Right hindlimb (tissue), 1 donor: ENCODE measurements at places on chromosomes 7 and 10.

GRCh38 chr10:65618126-65618525 lies 1307.7 kb upstream of the LRRTM3 start:
- no peak for DNase-seq

GRCh38 chr10:95655571-95656290 lies 780 bp downstream of the ALDH18A1 start:
- no peak for DNase-seq

DNA sequence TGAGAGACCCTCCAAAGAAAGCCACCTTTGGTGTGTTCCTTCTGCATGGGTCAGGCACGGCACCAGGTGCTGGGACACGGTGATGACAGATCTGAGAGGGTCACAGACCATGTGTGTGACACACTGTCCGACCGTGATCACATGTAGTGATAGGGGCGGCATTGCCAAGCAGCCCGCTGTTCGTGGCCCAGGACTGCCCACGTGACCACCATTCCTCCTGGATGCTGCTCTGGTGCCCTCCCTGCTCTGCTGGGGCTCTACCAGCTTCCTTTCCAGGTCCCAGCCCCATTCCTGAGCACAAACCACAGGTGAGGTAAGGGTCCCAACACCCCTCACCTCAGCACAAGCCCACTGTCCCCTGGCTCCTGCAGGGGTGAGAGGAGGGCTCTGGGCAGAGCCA lies 10.1 kb upstream of the SLC18A3 start:
- DNase-seq = no peak

GRCh38 chr7:101154693-101155102 lies 422 bp downstream of the AP1S1 start:
- no peak for DNase-seq

DNA sequence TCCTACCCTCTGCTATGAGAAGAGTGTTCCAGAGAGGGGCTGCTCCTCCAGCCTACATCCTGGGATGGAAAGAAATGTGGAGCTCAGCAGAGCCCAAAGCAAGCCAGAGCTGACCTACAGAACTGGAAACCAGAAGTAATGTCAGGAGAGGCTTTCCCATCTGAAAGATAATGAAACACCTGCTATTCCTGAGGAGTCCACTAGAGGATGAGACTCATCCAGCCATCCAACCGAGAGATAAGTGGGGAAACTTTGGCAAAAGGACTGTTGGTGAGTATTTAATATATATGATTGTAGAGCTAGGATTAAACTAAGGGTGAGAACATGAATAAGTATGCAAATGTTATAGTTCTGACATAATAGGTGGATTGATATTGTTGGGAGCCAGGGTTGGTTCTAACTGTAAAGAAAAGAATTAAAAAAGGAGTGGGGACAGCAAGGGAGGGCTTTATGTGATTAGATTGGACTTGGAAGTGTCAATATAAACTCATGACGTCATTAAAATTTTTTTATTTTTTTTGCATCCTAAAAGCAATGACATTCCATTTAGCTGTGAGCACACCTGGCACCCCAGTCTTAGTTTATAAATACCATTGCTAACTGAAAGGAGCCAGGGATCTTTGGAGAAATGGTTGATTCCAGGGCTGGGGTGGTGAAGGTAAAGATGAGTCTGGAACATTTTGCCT lies 312.8 kb upstream of the NFE2L3 start:
- DNase-seq = no peak

DNA sequence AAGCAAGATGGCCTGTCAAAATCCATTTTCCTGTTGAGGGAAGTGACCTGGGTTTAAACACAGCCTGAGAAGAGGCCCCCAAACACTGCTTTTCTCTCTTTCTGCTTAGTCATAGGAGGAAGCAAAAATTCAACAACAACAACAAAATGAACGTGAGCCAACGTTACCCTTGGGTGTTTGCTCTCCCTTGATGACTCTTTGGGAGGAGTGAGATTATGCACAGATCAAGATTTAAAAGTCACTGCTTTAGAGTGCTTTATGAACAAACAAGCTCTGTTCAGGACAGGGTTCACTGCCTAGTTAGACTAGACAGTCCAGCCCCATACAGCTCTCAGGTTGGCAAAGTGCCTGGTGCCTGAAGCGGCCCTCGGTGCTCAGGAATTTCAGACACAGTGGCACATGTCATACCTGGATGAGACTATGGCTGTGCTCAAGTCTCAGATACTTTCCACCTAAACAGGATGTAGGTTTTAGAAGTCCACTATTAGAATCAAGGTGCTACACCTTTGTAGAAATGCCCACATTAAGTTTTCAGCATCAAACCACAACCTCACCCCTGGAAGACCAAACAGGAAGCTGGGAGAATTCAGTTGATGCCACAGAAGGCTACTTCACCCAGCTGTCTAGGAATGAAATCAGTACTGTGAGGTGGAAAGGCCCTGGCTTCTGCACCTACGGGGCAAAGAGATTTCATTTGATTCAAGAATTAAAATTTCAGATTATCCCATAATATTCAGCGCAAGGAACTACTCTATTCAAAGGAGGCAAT lies 38.7 kb downstream of the DENND11 start:
- DNase-seq = no peak

GRCh38 chr10:24589265-24589664 lies 134.4 kb downstream of the ARHGAP21 start:
- DNase-seq = no peak

DNA sequence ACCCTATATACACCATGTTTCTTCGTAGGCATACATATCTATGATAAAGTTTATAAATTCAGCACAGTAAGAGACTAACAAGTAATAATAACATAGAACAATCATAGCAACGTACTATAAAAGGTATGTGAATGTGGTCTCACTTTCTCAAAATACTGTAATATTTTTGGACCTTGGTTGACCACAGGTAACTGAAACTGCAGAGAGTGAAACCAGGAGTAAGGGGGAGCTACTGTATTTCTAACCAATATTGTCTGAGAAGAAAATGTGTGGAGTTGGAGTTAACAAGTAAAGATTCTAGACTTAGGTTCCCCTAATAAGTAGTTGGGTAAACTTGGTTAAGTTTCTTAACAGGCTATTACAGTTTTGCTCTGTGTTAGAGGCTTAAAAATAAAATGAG lies 72.1 kb downstream of the GNAI1 start:
- no peak for DNase-seq

DNA sequence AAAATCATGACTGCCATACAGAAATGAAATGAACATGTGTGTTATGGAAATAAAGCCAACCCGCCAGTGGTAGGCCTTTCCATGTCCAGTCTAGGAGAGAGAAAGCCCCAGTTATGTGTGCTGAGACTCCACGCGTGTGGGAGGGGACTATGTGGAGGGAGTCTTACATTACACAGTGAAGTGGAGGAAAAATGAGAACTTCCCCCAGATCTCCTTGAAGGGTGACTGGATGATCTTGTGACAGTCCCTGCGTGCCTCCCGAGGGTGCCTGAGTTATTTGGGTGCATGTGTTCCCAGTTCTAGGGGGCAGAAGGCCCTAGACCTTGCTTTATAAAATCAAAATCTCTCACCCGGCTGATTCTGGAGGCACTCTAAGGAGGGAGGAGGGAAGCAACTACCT lies 24.2 kb downstream of the UPP1 start:
- DNase-seq = no peak
